ENCODE measurements at places on chromosomes 2 and 18.

DNA sequence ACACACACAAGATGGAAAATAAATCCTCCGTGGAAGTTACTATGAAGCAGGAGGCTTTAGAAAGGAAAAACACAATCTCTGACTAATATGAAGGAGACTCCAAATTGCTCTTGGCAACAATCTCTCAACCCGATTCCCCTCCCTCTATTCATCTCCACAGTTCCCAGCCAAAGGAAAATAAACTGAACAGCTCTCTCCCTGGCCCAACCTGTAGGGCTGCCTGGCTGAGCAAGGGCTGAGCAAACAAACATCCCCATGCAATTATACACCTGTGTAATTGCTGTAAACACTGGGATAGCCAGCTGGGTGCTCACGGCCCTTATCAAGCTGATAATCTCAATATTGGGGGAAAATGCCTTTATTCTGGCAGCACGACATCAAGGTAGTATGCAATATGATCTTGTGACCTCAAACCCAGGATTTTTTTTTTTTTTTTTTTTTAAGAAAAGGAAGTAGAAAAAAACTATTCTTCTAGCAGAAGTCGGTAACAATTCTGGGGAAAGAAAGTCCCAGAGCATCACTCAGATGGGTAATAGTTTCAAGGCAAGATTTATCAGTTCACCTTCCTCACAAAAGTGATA, 203.3 kb upstream of the SMAD2 start:
- no peak overlapping the region for H3K4me3 ChIP-seq
- H3K4me1 ChIP-seq = peaks cover 7% of the 10 kb centered on the region
- DNase-seq = no peak
- H3K36me3 ChIP-seq = no peaks in the 10 kb centered on the region

DNA sequence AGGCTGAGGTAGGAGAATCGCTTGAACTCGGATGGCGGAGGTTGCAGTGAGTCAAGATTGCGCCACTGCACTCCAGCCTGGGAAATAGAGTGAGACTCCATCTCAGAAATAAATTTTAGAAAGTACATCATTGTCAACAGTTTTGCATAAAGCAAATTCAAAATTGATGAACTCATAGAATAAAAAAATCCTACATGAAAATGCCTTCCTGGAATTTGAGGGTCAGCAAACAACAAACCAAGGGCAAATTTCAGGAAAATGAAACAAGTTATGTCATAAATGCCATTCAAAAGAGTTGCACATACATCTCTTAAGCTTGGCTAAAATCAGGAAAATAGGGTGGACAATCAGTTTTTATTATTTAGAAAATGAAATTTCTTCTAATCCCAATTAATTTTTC, 45.1 kb downstream of the COL5A2 start:
- no peak overlapping the region for H3K27ac ChIP-seq
- no peak overlapping the region for H3K4me3 ChIP-seq
- no peak for DNase-seq
- H3K36me3 ChIP-seq = no peaks in the 10 kb centered on the region
- no peaks in the 10 kb centered on the region for H3K27me3 ChIP-seq

- H3K4me1 ChIP-seq = no peaks in the 10 kb centered on the region
- no peak overlapping the region for H3K4me3 ChIP-seq
- H3K36me3 ChIP-seq = no peaks in the 10 kb centered on the region
- H3K27me3 ChIP-seq = no peaks in the 10 kb centered on the region
Observed at GRCh38 chr2:133417415-133417814, 150.8 kb downstream of the NCKAP5 start.

- no peak overlapping the region for H3K27ac ChIP-seq
Observed at GRCh38 chr18:12374401-12374800, 2.6 kb downstream of the AFG3L2 start.

DNA sequence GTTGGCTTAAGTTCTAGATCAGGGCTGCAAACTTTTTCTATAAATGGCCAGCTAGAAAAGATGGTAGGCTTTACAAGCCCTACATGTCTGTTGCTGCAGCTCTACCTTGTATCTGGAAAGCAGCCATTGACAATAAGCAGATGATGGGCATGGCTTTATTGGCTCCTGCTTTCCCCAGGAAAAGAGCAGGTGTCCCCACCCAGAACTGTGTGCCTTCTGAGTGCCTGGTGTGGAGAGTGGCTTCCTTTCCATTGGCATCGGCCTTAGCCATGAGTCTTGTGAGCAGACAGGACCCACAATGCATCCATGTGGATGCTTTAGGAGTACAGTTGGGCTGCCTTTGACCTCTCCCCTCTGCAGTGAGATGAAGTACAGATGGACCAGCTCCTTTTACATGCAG, 120.2 kb downstream of the CD8B2 start:
- no peak overlapping the region for H3K4me3 ChIP-seq
- no peaks in the 10 kb centered on the region for H3K36me3 ChIP-seq
- no peak overlapping the region for H3K27ac ChIP-seq
- no peak for DNase-seq

- H3K4me1 ChIP-seq = no peaks in the 10 kb centered on the region
- no peak overlapping the region for H3K27ac ChIP-seq
- no peaks in the 10 kb centered on the region for H3K36me3 ChIP-seq
- H3K27me3 ChIP-seq = no peaks in the 10 kb centered on the region
Observed at GRCh38 chr2:203948733-203949132, 12.2 kb downstream of the ICOS start.

DNA sequence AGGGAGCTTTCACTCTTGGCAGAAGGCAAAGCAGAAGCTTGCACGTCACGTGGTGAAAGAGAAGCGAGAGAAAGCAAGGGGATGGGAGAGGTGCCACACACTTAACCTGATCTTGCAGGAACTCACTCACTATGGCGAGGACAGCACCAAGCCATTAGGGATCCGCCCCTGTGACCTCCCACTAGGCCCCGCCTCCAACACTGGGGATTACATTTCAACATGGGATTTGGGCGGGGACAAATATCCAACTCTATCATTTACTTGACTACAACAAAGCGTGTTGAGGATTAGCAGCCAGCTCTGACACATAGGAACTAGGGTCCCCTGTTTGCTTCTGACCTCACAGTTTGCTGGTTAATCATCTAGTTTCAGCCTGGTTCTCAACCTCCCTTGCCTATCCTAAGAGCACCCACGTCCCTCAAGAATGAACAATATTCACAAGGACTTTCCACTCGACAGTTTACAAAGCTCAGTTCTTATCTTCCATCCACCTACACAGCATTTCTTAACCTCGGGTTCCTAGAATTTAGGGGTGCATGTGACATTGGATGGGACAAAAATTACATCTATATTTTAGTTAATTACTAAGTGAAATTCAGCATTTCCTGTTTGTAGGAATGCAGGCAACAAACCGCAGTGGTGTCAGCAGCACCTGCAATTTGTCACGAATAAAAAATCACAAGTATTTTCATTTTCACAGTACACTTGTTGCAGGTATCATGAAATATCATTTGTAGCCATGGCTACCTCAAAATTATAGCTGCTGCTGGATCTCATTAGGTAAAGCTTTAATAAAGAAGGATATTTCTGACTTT, 36.0 kb downstream of the LBH start:
- H3K27ac ChIP-seq = no peak overlapping the region
- peaks cover 12% of the 10 kb centered on the region for H3K4me1 ChIP-seq
- DNase-seq = no peak
- H3K36me3 ChIP-seq = no peaks in the 10 kb centered on the region

- H3K36me3 ChIP-seq = no peaks in the 10 kb centered on the region
- H3K4me3 ChIP-seq = no peak overlapping the region
- H3K27me3 ChIP-seq = no peaks in the 10 kb centered on the region
Observed at GRCh38 chr2:156405586-156405985, 30.6 kb upstream of the GPD2 start.

GRCh38 chr2:10285556-10286198, 17.0 kb upstream of the HPCAL1 start:
- peak overlapping the region; percentile 50 for H3K27ac ChIP-seq
- H3K27me3 ChIP-seq = no peaks in the 10 kb centered on the region
- DNase-seq = peak; percentile 35
- H3K4me3 ChIP-seq = no peak overlapping the region

- no peaks in the 10 kb centered on the region for H3K4me1 ChIP-seq
- no peaks in the 10 kb centered on the region for H3K36me3 ChIP-seq
- no peak for DNase-seq
- no peaks in the 10 kb centered on the region for H3K27me3 ChIP-seq
- H3K4me3 ChIP-seq = no peak overlapping the region
- no peak overlapping the region for H3K27ac ChIP-seq
Observed at GRCh38 chr2:144358979-144359541, 160.9 kb downstream of the ZEB2 start.

DNA sequence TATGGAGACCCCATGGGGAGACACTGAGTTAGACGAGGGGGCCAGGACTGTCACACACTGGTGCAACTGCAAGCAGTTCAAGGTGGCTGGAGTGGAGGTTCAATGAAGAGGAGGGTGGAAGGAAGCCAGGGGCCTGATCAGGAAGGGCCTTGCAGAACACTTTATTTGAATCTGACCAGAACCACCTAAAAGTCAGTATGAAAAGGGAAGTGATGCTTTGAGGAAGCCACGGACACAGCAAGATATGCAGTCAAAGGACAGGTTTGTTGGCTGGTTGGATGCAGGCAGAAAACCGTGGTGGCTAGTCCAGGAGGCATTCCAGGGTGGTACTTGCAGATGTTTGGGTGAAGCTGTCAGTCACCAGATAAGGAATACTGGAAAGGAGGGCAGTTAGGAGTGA, 3.5 kb upstream of the FAM124B start:
- H3K27ac ChIP-seq = no peak overlapping the region
- DNase-seq = no peak
- H3K36me3 ChIP-seq = no peaks in the 10 kb centered on the region
- H3K4me1 ChIP-seq = peaks cover 11% of the 10 kb centered on the region

- no peaks in the 10 kb centered on the region for H3K27me3 ChIP-seq
- no peak overlapping the region for H3K27ac ChIP-seq
- H3K4me3 ChIP-seq = no peak overlapping the region
Observed at GRCh38 chr2:192155511-192156118, 39.1 kb downstream of the TMEFF2 start.

DNA sequence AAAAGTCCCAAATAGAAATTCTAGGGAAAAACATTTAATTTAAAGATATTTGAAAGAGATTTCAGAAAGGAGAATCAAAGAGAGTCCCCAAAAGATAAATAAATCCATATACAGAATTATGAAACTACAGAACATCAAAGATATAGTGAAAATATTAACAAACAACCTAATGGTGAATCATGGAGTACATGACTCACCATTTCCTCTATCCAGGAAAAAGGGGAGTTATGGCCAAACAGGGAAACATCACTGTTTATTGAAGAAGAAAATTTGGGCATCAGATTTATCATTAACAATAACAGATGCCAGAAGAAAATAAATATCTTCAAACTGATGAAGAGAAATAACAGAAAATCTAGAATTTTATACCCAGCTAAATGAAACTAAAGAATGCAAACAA, 448.3 kb downstream of the CDH2 start:
- no peak for DNase-seq
- H3K27me3 ChIP-seq = no peaks in the 10 kb centered on the region
- H3K36me3 ChIP-seq = no peaks in the 10 kb centered on the region
- H3K4me1 ChIP-seq = no peaks in the 10 kb centered on the region
- no peak overlapping the region for H3K27ac ChIP-seq
- H3K4me3 ChIP-seq = no peak overlapping the region
